ENCODE measurements at places on chromosomes 12 and 14. TPM values are rescaled to one million over a fixed set of nuclear protein-coding genes. Genes with fewer than 3 reads are reported as not detected.

DNA sequence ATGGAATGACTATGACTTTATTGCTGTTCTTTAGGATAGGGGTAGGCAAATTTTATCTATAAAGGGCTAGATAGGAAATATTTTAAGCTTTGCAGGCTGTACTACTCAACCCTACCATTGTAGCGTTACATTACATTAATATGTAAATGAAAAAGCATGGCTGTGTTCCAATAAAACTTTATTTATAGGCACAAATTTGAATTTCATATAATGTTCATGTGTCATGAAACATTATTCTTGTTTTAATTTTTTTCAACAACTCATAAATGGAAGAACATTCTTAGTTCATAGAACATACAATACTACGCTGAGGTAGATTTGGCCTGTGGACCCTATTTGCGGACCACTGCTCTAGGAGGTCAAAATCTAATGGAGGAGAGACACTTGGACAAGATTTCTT, 133.7 kb downstream of the SOX5 start:
- no peak for DNase-seq
- H3K4me3 ChIP-seq = no peak overlapping the region
- H3K27ac ChIP-seq = no peak overlapping the region
- H3K36me3 ChIP-seq = no peaks in the 10 kb centered on the region

GRCh38 chr14:57402173-57402852, 11.9 kb downstream of the NAA30 start:
- H3K4me3 ChIP-seq = no peak overlapping the region
- no peaks in the 10 kb centered on the region for H3K27me3 ChIP-seq
- DNase-seq = no peak

DNA sequence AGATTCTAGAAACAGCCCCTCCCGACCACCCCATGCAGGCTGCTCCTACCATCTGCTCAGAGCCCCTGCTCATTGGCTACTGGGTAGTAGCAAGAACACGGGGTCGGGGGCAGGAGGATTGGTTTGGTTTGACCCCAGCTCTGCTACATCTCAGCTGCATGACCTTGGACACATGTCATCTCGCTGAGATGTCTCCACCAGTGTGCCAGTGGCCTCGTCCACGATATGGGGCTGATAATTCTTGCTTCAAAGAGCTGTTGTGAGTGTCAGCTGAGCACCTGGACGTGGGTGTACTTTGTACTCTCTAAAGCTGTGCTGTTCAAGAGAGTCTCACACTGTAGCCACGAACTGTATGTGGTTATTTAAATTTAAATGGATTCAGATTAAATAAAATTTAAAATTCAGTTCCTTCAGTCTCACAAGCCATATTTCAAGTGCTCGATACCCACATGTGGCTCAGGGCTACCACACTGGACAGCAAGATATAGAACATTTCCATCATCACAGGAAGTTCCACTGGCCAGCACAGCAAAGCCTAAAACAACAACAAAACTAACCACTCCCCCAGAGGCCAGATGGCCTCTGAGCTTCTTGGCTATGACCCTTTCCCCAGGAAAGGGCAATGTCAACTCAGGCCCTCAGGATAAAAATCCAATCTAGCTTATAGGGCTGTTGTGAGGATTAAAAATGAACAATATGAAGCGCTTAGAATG, 18.6 kb downstream of the LTBP2 start:
- no peak overlapping the region for H3K4me3 ChIP-seq
- H3K4me1 ChIP-seq = no peaks in the 10 kb centered on the region
- H3K36me3 ChIP-seq = no peaks in the 10 kb centered on the region
- peak overlapping the region; percentile 58 for H3K27ac ChIP-seq
- DNase-seq = no peak

DNA sequence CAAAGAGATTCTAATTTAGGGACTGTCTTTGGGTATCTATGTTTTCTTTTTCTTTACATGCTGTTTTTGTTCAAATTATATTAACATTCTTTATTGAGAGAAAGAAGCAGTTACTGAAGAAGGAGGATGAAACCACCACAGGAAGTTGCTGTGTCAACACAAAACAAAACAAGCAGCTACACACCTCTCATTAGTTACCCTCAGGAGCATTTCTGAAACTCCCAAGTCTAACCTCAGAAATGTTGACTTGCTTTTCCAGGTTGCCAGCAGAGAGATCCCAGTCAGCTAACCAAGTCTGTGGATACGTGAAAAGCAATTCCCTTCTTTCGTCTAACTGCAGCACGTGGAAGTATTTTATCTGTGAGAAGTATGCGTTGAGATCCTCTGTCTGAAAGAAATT, 33.5 kb downstream of the CLEC1A start:
- H3K4me1 ChIP-seq = no peaks in the 10 kb centered on the region
- no peaks in the 10 kb centered on the region for H3K27me3 ChIP-seq
- no peaks in the 10 kb centered on the region for H3K36me3 ChIP-seq
- no peak for DNase-seq
- no peak overlapping the region for H3K4me3 ChIP-seq

- H3K4me3 ChIP-seq = no peak overlapping the region
- no peak overlapping the region for H3K27ac ChIP-seq
Observed at GRCh38 chr12:105219261-105220028, 16.5 kb downstream of the APPL2 start.

- no peak for DNase-seq
- H3K27me3 ChIP-seq = no peaks in the 10 kb centered on the region
- H3K36me3 ChIP-seq = no peaks in the 10 kb centered on the region
- H3K27ac ChIP-seq = no peak overlapping the region
- no peak overlapping the region for H3K4me3 ChIP-seq
Observed at GRCh38 chr12:25186038-25186787, 8.7 kb downstream of the DNAI7 start.

- H3K36me3 ChIP-seq = no peaks in the 10 kb centered on the region
- no peak overlapping the region for H3K27ac ChIP-seq
- H3K4me3 ChIP-seq = no peak overlapping the region
- H3K4me1 ChIP-seq = no peaks in the 10 kb centered on the region
Observed at GRCh38 chr14:80576401-80576800, 365.1 kb upstream of the DIO2 start.

DNA sequence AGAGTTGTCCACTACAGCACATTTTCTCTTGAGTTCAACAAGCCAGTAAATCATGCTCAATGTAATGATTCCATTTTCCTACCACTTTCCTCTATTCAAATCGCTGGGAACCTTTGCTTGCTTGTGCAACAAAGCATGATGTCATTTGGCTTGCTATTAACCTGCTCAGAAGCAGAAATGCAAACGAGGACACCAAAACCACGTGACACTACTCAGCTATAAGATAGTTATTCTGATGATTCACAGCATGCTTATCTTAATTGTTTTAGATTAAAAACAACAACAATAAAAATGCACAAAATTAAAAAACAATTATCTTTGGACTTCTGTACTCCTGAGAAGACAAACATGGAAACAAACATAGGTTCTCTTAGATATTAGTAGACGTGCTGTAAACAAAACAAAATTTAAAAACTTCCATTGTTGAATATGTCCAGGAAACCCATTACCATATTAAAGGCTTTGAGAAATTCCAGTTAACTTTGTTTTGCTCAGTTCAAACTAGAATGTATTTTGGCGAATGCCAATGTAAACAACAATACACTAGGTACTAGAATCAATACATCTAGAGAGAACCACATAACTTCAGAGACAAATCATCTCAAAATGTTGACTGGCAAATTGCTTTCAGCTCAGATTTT, 77.5 kb upstream of the KRAS start:
- no peaks in the 10 kb centered on the region for H3K4me1 ChIP-seq
- H3K36me3 ChIP-seq = no peaks in the 10 kb centered on the region
- DNase-seq = no peak
- H3K27ac ChIP-seq = no peak overlapping the region
- H3K4me3 ChIP-seq = no peak overlapping the region

- no peaks in the 10 kb centered on the region for H3K27me3 ChIP-seq
- DNase-seq = no peak
- H3K27ac ChIP-seq = no peak overlapping the region
Observed at GRCh38 chr12:105587237-105587636, 256.7 kb downstream of the C12orf75 start.

DNA sequence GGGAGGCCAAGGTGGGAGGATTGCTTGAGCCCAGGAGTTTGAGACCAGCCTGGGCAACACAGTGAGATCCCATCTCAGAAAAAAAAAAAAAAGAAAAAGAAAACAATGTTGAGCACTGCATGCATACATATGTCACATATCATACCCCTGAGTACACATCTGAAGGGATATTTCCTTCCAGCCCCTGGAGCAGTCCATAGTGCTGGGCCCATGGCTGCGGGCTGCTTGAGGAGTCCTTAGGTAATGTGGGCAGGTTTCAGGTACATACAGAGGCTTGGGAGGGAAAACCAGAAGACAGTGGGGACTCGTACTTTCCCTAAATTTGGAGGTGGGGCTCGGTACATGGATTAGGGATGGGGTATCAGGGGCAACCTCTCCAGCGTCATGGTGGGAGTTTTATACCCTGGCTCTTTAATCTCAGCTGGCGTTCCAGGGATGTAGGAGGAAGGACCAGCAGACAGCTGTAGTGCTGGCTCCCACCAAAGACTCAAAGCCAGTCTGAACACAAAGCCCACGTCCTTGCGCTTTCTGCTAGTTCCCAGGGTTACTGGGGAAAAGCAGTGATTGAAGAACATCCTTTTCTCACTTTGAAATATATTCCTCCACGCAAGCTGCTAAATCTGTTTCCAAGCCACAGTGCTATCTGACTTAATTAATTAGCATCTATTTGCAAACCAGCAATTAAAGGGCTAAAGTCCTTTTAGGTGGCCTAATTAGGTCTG, 5.2 kb downstream of the OTUB2 start:
- no peaks in the 10 kb centered on the region for H3K4me1 ChIP-seq
- no peaks in the 10 kb centered on the region for H3K27me3 ChIP-seq

- H3K27me3 ChIP-seq = no peaks in the 10 kb centered on the region
- no peak for DNase-seq
- no peak overlapping the region for H3K27ac ChIP-seq
- no peak overlapping the region for H3K4me3 ChIP-seq
- H3K4me1 ChIP-seq = no peaks in the 10 kb centered on the region
- H3K36me3 ChIP-seq = no peaks in the 10 kb centered on the region
Observed at GRCh38 chr14:59931237-59931636, 11.3 kb downstream of the LRRC9 start.

- no peak overlapping the region for H3K4me3 ChIP-seq
- no peak for DNase-seq
- no peak overlapping the region for H3K27ac ChIP-seq
Observed at GRCh38 chr14:74951443-74952179, 3.8 kb downstream of the PGF start.

DNA sequence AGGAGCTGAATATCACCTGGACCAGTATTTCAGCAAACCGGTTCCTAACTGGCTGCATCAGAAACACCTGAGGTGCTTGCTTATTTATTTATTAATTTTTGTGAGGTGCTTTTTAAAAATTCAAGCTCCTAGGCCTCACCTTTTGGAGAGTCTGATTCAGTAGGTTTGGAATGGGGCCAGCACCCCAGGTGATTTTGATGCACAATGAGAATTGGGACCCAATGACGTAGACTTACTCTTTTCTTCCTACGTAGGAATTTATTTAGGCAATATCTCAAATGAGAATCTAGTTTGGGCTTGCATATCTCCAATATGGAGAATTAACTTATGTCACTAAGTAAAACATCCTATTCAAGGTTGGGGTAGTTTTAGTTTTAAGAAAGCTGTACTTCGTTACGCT, 7.3 kb downstream of the YEATS4 start:
- DNase-seq = no peak
- peaks cover 13% of the 10 kb centered on the region for H3K36me3 ChIP-seq
- no peaks in the 10 kb centered on the region for H3K4me1 ChIP-seq
- no peak overlapping the region for H3K27ac ChIP-seq
- H3K27me3 ChIP-seq = no peaks in the 10 kb centered on the region

DNA sequence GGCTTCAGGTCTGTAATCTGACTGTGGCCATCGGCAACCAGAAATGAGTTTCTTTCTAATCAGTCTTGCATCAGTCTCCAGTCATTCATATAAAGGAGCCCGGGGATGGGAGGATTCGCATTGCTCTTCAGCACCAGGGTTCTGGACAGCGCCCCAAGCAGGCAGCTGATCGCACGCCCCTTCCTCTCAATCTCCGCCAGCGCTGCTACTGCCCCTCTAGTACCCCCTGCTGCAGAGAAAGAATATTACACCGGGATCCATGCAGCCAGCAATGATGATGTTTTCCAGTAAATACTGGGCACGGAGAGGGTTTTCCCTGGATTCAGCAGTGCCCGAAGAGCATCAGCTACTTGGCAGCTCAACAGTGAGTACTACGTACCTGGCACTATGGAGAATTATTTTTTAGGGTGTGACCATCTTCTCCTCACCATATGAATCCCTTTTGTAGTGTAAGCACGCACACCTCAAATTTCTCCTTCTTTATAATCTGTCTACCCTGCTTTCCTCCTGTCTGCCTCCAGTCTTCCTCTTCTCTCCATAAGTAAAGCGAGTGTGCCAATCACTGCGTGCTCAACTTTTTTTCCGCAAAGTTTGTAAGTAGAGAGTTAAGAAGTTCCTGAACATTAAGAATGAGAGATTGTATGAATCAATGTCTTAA, at the start of gene TPH2:
Gene TPH2, plus strand, starts transcription at position 118 of the 658 bp plus-strand sequence. Its CDS starts 142 bp downstream, at position 260.
- H3K4me3 ChIP-seq = no peak within 1 kb of the TSS
- H3K36me3 ChIP-seq = no peaks in the 10 kb centered on the region
- H3K27me3 ChIP-seq = no peaks in the 10 kb centered on the region

DNA sequence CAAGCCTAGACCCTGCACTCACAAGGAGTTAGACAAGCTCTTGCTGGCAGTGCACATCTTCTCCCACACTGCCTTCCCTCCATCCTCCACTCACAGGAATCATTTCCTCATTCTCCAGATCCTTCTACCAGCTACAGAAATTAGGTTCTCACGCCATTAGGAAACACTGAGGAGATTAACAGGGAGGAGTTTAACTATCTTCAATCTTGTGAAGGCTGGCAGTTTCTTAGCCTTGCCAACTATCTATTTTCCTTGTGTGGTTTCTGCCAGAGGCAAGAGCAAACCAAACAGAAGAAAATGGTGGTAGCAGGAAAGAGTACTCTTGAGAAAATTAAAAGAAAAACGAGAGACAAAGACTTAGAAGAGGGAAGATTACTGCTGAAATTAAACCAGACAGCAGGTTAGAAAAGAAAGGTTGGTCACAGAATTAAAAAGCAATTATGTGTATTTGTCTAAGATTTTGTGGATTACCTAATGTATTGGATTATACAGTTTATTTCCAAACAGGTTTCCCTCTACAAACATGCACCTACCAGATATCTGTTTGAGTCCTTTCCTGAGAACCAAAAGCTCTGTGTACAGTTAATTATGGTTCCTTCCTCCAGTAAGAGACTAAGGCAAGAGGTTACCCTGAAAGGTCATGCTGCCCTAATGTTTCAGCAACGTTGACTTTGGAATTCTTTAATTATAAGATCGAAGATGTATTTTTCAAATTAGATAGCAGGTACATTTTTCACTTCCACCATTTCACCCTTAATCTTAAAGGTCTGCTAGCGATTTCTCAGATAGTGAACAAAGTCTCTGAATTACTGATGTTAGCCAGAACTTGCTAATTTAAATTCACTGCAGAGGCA, 5.0 kb downstream of the RERG start:
- no peak overlapping the region for H3K4me3 ChIP-seq
- no peaks in the 10 kb centered on the region for H3K4me1 ChIP-seq
- H3K27ac ChIP-seq = no peak overlapping the region

SPTB gene
- total RNA-seq = 2.9 TPM

EIF2S3B gene
- 1.6 TPM for total RNA-seq

MGAT4C gene
- total RNA-seq = 0.06 TPM

RPL10L gene
- total RNA-seq = not detected

IFT81 gene
- 4.0 TPM for total RNA-seq

GRIP1 gene
- 5.3 TPM for total RNA-seq

LTBP2 gene
- total RNA-seq = 3.9 TPM

SLC25A29 gene
- 14.7 TPM for total RNA-seq

TAS2R7 gene
- not detected for total RNA-seq

SLC7A8 gene
- total RNA-seq = 33.5 TPM

ACOT6 gene
- not detected for total RNA-seq

SSPN gene
- 4.8 TPM for total RNA-seq

NFE2 gene
- total RNA-seq = 0.47 TPM

PPP1R1A gene
- 1.9 TPM for total RNA-seq

TMEM119 gene
- 1.0 TPM for total RNA-seq

TBC1D30 gene
- 26.2 TPM for total RNA-seq
